ENCODE measurements at places on chromosomes 5 and 9.

GRCh38 chr5:26278078-26278477, 760.3 kb downstream of the CDH9 start:
- no peak for DNase-seq

DNA sequence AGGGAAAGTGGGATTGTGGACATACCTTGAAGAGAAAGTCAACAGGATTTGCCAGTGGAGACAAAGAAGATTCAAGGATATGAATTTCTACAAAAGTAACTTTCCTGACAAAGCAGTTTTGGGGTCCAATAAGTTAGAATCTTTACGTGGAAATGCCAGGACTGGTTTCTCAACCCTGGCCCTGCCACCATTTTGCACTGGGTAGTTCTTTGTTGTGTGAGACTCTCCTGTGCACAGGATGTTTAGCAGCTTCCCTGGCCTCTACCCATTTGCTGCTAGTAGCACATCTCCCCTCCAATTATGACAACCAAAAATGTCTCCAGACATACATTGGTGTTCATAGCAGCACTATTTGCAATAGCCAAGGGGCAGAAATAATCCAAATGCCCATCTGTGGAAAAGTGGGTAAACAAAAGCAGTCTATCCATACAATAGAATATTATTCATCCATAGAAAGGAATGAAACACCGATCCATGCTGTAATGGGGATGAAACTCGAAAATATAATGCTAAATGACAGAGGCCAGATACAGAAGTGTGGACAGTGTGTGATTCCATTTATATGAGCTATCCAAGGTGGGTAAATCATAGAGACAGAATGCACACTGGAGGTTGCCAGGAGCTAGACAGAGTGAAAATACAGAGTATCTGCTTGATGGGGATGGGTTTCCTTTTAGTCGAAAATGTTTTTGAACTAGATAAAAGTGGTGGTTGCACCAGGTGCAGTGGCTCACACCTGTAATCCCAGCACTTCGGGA, 91.4 kb downstream of the NSUN2 start:
- no peak for DNase-seq

DNA sequence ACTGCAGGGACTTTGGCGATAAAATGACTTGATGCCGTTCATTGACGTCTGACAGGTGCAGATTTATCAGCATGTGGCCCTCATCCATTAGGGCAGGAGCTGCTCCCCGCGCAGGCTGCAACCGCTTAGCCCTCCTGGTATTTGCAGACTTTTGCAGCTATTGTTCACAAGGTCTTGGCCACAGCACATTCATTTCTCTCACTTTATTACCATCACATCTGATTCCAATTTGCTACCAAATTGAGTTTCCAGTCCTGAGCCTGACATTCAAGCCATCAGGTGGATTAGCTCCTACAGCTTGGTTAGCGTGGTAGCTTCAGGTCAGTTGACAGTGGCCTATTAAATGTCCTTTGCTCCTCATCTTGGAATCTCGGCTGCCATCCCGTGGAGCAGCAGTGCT, 299.2 kb downstream of the CD180 start:
- DNase-seq, result no peak

- no peak for DNase-seq
These were observed 1812.0 kb upstream of the CDH9 start for GRCh38 chr5:28850320-28850921.

DNA sequence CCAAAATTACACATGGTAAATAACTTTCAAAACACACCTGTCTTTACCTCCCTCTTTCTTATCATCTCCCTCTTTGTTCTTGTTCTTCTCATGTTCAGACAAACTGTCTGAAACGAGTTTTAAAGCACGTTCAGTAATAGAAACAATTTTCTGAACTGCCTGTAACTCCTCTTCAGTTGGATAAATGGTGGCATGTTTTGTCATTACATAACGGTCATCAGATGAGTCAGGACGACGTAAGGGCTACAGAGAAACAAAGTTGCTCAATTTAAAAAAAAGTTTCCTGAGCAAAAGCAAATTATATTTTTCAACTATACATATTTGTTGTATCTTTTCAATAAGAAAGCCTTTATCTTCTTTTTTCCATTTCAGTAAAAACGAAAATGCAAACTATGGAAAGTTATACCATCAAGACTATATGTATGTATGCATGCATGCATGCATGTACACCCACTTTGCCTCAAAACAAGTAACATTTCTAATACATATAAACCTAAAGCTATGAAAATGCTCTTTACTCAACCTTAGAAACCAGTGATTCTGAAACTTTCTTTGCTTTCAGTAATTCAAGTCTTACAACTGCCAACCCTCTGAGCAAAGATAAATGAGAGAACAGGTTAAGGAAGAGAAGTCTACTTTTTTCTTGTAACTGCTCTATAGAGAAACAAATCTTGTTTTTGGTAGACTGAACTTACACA, 56.0 kb downstream of the ZFR start:
- no peak for DNase-seq

- no peak for DNase-seq
These were observed 37.3 kb downstream of the ARHGAP26 start for GRCh38 chr5:142807372-142807911.

GRCh38 chr9:120482424-120483186, 97.4 kb downstream of the CDK5RAP2 start:
- no peak for DNase-seq

DNA sequence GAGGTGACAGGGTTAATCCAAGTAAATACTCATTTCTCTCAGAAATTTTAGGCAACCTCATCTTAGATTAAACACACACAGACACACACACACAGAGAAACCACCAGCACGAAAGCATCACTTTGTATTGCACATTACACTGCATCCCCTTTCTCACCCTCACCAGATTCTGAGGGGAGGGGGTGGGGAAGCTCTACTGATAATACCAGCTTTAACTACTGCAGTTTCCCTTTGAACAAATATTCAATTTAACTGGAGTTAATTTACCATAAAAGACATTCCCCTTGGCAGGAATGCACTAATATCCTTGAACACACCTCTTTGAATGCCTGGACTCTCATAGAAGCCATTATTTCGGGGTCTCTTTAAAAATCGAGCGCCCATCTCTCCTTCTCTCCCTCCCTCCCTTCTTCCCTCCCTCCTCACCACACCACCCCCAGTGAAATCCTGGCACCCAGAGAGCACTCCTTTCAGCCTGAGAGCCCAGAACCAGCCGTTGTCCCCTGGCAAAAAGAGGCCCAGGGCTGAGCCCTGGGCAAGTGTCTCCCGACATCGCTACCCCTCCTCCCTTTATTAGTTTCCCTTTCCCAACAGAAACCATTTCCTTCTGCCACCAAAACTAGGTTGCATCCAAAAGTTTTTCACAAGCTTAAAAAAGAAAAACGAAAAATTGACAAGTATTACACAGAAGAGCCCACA, 2.8 kb upstream of the NFIB start:
- no peak for DNase-seq

GRCh38 chr5:147893820-147894219, 12.5 kb downstream of the C5orf46 start:
- DNase-seq, result no peak

DNA sequence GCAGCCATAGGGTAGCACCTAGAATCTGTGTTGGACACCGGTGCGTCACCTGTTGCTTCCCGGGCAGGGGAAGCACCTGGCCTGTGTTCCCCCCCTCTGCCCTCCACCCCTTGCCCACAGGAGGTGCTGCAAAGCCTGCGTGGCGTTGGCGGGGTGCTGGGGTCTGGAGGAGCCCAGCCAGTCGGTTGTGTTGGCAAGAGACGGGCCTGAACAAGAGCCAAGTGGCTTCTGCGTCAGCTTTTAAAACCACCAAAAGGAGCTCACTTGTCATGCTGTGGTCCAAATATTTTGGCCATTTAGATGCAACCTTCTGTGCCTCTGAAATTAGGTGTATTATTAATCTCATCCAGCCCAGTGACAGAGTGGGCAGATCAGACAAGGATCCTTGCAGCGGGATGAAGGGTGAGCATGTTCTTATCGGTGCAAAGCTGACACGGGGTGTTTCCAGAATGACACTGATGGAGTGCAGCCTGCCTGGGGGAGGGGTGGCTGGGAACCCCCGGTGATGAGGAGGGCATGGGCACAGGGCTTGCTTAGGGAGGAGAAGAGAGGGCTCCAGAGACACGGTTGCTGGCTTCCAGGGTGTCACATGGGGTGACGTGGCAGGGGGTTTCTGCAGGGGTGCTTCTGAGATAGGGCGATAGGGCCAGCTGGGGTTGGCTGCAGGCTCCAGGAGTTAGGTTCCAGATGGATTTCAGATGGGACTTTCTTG, 9.7 kb upstream of the RXRA start:
- no peak for DNase-seq

DNA sequence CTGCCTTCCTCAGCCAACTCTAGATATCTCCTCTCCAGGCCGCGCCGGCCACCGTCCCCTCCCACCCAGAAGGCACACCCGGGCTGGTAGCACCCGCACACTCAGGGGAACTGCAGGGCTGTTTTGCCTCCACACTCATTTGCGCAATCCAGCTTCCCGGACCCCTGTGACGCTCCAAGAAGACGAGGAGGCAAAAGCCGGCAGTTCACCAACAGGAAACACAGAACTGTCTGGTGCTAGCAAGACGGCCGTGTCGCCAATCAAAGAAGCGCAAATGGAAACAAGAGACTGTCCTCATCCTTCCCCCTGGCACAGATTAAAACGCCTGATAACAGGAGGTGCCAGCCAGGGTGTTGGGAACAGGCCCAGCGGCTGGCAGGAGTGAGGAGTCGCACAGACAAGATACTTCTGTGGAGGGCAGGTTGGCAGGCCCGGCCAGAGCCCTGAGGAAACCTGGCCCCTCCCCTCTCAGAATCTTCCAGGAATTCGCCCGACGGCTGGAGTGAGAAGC, 7.8 kb downstream of the AGPAT2 start:
- DNase-seq, result no peak

DNA sequence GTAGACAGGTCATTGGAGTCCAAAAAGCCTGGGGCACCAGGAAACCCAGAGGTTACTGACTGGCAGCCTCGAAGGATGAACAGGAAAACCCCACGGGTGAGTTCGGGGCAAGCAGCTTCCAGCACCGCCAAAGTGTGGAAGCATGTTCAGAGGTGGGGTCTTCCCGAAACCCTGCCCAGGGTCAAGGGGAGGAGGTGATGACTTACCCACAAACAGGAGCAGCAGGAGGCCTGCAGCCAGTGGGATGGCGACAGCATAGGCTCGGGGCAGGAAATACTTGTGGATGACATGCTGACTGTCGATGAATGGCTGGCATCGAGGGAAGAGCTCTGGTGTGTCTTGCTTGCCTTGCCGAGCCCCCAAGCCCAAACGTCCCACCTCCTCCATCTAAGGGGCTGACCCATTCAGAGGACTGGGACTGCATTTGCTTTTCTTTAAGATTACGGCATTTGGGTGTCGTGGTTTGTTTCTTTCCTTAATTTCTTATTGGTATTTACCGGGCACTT, 1.3 kb downstream of the DPM2 start:
- DNase-seq, result no peak

DNA sequence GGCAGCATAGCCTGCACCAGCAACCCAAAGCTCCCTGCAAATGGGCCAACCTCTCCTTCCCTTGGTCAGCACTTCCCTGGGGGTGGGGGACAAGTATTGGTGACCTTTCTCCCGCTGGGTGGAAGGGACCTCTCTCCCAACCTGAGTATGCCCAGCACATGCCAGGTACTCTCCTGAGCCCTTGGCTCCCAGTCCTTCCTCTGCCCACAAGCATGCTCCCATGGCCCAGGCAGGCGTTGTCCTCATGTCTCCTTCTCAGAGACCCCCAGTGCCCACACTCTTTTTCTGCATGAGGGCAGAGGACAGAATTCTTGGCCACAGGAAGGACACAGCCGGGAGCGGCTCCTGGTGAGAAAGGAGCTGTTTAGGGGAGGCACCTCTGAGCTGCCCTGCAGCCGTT, 60.3 kb downstream of the PHF2 start:
- DNase-seq, result no peak

DNA sequence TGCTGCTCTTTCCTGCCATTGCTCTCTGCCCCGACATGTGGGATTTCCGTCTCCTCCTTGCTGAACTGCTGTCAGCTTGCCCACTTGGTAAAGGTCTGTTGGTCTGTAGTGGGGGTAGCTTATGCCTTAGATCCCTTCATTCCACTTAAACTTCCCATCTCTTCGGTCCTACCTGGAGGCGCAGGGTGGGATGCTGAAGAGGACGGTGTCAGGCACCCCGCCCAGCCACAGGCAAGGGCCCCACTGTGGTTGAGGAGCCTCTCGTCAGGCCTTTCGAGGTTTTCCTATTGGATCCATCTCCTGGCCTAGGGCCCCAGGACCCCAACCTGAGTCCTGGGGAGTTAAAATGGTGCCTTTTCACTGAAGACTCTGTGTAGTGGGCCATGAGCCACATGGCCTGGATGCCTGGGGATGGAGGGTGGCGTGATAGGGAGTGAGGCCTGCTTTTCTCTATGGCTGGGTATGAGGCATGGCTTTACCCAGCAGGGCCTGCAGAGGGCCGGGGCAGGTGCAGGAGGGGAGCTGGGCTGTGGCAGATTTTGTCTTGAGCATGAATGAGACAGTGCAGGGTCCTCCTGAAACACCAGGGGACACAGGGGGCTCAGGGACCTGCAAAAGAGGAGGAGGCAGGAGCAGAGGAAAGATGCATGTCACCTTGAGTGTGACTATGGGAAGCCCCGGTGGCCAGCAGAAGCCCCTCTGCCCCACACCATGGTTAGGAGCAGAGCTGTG, 25.8 kb upstream of the RNF130 start:
- DNase-seq, result no peak

DNA sequence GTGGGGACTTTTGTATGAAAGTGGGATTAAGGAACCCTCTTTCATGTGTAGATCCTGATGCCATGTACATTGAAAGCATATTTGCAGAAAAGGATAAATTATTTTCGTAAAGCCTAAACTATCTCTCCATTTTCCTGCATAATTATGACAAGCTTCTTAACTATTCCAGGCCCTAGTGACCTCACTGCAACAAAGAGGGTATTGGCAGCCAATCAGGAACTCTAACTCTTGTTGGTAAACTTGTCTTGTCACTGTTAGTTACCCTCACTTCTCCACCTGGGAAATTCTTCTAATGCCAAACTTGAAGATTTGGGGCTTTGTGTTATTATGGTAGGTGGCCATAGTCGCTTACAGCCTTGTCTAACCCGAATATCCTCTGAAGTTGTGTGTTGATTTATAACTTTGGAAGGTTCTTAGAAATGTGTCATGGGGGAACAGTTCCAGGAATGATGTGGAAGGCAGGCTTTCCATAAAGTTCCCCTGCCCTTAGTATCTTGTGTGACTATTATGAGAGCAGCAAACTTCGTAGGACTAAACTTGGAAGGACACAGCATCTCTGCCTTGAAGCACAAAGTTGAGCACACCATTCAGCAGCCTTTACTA, 52.5 kb downstream of the IQGAP2 start:
- no peak for DNase-seq

DNA sequence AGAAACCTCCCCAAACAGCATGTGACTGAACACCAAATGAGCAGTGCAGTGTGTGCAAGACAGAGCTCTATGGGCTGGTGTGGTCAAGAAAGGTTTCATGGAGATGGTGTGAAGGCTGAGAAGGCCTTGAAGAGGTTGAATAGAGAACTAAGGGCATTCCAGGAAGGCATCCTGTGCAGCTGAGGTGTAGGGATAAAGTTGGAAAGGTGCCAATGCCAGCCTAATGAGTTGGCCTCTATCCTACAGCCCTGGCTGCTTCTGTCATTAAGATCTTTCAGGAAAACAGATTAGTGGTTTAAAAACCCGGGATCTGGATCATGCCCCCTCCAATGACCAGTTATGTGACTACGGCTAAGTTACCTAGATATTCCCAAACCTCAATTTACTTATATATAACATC, 4.0 kb downstream of the HDAC3 start:
- DNase-seq, result no peak

All from T-helper 1 cell (primary cell).